ENCODE measurements at places on chromosomes 16 and 17.

DNA sequence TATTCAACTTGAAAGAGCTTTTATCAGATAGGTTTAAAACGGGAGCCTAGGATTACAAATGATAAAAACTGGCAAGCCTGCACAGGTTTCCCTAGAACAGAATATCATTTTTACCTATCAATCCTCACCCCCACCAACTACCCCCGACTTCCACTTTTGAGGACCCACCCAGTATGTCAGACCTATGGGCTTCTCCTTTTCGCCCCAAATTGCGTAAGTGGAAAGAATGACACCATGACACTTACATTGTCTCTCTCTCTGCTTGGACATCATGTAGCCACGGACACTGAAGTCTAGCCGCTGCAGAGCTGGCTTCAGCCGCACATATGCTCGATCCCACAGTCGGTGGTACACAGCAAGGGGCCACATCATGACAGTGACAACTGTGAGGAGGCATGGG lies 7.4 kb upstream of the PSMC3IP start:
- no peak for DNase-seq

DNA sequence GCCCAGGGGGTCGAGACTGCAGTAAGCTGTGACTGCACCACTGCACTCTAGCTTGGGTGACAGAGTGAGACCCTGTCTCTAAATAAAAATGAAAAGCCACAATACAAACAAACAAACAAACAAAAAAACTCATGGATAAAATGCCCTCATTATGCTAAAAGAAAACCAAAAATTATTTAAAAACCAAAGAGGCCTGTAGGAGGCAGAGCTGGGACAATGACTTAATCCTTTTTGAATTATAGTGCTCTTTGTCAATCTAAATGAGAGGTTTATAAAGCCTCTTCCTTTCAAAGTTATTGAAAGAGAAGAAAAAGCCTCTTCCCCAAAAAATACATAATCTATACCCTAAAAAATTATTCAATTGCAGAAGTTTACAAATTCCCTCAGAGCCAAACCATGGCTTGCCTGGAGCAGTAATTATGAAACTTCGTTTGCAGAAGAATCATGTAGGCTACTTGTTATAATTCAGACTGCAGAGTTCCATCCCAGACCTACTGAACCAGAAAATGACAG lies 18.5 kb downstream of the CRLF3 start:
- no peak for DNase-seq

GRCh38 chr17:77946900-77947645 lies 11.4 kb upstream of the TNRC6C start:
- no peak for DNase-seq

- DNase-seq, result no peak
Measured at GRCh38 chr17:2450016-2450650, 49.3 kb upstream of the MNT start.

GRCh38 chr16:73228649-73229048 lies 180.7 kb upstream of the ZFHX3 start:
- DNase-seq, result peak; percentile 79

DNA sequence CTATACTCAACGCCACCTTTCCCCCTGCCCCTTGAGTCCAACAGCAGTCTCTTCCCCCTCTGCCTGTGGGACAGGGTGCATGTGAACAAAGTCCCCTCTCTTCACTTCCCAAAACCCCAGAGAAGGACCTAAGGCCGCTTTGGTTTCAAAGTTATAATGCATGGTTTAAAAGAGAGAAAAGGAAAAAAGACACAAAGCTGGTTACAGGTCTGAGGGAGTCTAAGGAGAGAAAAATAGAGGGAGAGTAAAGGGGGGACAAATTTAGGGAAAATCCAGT lies 1.1 kb upstream of the GABARAP start:
- no peak for DNase-seq

GRCh38 chr16:23269248-23269953 lies 32.7 kb upstream of the SCNN1B start:
- peak; percentile 2 for DNase-seq

GRCh38 chr16:1093284-1094123 lies 2.5 kb downstream of the C1QTNF8 start:
- peak; percentile 11 for DNase-seq

GRCh38 chr17:76000755-76001521 lies at the start of gene CDK3:
CDK3 (plus strand) TSS chr17:76000855; CDS start chr17:76001426, 571 bp downstream.
- no peak for DNase-seq

DNA sequence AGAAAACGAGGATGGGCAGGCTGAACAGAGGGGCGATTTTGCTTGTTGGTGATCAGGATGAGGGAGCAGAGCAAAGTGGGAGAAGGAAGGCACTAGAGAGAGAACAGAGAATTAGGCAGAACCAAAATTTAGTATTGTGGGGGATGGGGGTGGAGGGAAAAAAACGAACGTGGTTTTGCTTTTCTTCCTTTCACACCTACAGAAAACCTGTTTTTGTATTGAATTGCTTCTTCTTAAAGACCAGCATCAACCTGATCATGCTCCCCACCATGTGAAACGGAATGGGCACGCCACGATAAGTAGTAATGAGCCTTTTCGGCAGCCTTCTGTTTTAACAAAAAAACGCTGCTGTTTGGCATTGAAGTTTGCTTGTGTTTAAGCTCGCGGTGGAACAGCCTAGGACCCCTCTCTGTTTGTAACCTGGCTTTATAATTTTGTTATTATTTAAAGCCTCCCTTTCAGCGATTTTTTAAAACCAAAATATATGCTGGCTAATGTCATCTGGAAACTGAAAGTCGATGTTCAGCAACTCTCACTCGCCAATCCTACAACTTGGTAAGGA lies 36.8 kb downstream of the ERCC4 start:
- no peak for DNase-seq

DNA sequence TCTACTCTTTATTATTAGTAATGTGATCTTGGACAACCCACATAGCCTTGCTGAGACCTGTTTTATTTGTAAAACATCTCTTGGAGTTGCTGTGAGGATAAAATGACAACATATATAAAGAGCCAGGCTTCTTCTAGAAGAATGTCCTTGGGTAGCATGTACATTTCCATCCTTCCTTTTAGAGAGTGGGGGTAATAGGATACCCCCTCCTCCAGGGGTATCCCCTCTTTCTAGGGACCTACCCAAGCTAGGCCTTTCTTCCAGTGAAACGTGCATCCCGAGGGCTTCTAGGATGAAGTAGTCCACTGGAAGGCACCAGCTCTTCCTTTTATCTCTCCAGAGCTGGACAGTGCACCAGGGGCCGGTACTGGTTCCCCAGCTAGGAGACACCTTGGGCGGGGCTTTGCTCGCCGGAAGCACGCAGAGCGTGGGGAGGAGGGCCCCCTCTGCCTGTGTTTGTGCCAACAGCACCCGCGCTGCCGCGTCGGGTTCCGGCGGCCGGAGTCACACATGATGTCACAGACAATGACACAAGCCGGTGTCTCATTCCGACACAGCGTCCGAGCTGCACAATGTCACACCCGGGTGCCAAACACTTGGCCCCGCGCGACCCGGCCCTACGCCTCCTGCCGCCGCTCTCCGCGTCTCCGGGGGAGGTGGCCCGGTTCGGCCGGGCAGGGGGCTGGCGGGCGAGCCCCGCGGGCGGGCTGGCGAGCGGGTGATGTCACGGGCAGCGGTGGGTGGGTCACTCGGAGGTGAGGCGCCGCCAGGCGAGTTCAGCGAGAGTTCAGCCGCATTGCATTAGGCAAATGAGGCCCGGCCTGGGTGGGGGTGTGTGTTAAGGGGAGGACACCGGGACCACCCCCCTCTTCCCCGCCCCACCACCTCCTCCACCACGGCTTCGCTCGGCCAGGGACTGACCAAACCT lies 23.4 kb downstream of the GJD3 start:
- DNase-seq, result peak; percentile 85

- DNase-seq, result no peak
Measured at GRCh38 chr16:58563775-58564174, 48.5 kb downstream of the SETD6 start.

GRCh38 chr16:12236589-12236988 lies 260.1 kb downstream of the SNX29 start:
- no peak for DNase-seq

DNA sequence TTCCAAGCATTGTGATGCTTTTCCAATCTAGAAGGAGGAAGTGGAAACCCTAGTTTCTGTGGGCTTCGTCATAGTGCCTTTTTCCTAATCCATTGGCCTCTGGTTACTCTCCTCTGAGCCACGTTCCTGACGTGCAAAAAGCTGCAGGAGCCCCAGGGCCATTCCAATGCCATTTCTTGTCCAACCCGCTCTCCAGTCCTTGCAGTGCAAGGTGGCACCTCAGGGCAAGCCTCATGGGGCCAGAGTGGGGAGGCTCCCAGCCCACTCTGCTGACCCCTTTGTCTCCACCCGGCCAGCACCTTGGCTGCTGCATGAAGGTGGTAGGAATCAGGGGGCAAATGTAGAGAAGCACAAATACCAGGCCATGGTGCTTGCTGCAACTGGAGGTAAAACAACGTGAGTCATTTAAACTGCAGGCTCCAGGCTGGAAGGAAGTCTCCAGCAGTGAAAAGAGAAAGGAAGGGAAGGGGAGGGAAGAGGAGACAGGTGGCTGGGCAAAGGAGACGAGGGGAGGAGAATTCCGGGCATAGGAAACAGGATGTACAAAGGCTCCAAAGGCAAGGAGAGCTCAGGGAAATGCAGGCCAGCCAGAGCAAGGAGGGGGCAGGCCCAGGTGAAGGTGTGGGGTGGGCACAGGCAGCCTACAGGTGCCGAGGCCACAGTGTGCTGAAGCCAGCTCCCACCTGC lies 168.2 kb upstream of the TNRC6C start:
- DNase-seq, result no peak

- DNase-seq, result no peak
Measured at GRCh38 chr17:2027528-2028233, 2.3 kb upstream of the DPH1 start.

GRCh38 chr17:78450696-78451345 lies 72.4 kb downstream of the PGS1 start:
- peak; percentile 18 for DNase-seq

- no peak for DNase-seq
Measured at GRCh38 chr16:57778658-57779057, 23.6 kb downstream of the KIFC3 start.

DNA sequence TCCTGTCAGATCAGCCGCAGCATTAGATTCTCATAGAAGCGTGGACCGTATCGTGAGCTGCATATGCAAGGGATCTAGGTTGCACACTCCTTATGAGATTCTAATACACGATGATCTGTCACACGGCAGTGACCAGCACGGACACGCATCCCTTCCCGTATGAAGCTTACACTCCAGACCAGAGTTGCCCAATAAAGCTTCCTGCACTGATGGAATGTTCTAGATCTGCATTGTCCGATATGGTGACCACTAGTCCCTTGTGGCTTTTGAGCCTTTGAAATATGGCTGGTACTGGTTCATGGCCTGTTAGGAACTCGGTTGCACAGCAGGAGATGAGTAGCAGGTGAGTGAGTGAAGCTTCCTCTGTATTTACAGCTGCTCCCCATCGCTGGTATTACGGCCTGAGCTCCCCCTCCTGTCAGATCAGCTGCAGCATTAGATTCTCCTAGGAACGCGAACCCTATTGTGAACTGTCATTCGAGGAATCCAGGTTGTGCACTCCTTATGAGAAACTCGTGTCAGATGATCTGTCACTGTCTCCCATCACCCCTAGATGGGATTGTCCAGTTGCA lies 49.8 kb upstream of the ZCCHC14 start:
- no peak for DNase-seq

DNA sequence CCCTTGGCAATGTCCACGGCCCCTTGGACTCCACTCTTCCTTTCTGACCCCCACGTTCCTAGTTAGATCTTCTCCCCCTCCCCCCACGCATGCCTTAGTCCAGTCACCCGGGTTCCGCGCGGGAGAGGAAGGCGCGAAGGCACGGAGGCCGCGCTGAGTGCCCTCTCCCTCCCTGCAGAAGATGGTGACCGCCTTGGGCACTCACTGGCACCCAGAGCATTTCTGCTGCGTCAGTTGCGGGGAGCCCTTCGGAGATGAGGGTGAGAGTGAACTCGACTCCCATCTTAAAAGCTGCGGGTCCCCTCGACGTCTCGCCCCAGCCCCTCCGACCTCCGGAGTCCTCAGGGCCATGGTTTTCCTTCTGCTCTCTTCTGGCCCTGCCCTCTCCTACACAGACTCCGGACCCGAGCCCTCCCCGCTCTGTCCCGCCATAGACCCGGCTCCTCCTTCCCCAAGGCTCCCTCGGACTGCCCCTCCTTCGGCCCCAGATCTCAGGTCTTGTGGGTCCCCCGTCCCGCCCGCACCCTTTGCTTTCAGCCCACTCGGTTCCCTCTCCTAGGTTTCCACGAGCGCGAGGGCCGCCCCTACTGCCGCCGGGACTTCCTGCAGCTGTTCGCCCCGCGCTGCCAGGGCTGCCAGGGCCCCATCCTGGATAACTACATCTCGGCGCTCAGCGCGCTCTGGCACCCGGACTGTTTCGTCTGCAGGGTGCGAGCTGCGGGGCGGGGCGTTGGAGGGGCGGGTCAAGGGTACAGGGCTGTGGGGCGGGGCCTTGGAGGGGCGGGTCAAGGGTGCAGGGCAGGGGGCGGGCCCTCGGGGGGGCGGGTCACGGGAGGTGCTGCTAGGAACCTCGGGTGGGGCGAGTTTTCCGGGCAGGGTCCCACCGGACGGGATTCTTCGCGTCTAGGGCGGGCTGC lies 4.6 kb downstream of the TGFB1I1 start:
- no peak for DNase-seq
